ENCODE measurements at places on chromosomes 4 and X.

GRCh38 chr4:8171984-8172924, 13.6 kb upstream of the ABLIM2 start:
- no peak for DNase-seq

DNA sequence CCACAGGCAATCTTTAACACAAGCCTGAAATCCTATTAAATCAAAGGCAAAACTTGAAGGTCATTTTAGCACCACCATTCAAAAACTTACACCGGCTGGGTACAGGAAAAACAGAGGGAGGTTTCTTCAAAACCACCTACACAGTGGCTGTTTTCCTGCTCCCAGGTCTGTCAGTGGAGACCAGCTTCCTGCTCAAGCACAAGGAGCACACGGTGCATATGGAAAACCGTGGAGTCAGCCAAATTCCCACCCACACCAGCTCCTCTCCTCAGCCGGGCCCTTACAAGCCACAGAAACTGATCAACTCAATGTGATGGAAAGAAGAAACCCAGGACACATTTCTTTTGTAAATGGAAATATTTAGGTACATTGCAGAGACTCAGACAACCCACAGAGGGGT, 14.3 kb upstream of the FAM241A start:
- peak; percentile 42 for DNase-seq

GRCh38 chr4:148373093-148373492, 69.1 kb downstream of the NR3C2 start:
- no peak for DNase-seq

- no peak for DNase-seq
Observed at GRCh38 chr4:151725087-151725486, 35.7 kb downstream of the GATB start.

DNA sequence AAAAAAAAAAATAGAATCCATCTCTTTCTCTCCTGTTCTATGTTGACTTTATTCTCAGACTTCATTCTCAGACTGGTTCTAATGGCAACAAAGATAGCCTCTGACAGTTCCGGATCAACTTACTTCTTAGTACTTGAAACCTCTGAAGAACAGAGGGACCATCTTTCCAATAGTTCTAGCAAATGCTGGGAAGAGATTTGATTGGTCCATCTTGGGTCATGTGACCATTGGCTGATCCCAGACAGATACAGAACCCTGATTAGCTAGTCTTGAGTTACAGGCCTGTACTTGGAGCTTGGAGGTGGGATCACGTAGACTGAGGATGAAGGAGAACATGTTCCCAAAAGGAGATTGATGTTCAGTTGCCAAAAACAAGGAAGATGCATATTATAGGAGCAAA, 66.9 kb upstream of the STIM2 start:
- DNase-seq = no peak

- DNase-seq = no peak
Observed at GRCh38 chr4:133270021-133270570, 121.0 kb downstream of the PCDH10 start.

DNA sequence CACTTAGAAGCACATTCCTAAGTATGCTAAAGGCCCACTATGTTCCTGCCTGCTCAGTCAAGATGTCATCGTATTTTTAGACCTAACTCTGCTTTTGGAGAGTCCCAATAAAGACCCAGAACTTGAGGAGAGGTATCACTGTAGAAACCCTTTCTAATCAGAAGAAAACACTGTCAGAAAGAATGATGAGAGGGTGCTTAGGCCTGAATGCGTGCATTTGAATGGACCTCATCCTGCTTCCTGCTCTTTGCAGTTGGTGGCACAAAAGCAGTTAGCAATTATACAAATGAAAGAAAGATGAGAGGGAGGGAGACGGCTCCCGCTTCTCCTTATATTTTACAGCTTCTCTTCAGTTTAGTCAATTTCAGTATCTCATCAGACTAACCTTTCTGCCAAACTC, 987.2 kb downstream of the CCSER1 start:
- DNase-seq = no peak

DNA sequence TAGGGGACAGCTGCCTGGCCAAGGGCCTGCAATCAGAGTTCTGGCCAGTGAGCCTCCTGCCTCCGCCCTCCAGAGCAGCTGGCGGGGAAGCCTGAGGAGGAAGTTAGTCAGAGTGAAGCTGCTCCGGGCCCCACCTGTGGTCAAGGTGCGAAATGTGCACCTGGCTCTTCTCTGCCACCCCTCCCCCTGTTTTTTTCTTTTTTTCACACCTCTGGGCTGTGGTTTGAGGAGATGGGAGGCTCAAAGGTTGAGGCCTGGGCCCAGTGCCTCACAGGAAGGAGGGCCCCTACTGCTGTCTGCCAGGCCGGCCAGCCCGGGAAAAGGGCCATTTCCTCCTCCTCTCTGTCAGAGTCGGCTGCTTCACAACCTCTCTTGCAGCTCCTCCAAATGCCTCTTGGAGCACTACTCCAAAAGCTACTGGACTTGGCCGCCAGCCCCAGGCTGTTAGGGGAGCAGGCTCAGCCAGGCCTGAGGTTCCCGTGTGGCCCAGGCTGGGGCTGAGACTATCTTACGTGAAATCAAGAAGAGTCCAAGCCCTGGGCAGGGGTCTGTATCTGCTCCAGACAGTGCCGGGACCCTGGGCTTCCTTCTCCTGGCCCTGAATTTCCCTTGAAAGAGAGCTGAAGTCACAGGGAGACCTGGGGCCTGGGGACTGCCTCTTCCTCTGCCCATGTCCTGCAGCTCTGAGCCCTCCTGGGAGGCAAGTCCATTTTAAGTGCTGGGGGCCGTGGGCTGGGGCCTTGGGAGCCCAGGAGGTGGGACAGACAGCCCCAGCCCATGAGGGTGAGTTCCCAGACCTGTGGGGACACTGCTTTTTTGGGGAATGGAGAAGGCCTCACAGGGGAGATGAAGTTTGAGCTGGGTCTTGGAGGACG, 4.5 kb upstream of the CXCR3 start:
- peak; percentile 67 for DNase-seq

DNA sequence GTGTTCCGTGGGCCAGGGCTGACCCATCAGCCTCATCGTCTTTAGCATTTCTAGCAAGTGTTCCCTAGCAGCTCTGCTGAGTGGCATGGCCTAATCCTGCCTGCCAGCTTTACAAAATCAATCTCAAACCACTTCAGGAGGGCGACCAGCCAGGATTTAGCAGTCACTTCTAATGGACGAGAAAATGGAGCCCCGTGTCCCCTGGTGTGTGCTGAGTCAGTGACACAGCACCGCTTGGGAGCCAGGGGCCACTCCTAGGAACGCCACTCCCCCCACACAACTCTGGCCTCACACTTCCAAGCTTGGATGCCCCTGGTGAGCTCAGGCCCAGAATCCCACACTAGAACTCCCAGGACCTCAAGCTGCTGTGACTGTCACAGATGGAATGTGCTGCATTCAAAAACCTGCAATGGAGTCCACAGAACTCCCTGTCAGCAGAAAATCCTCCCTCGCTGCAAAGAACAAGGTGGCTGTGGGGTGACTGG, 311.2 kb upstream of the GATB start:
- DNase-seq = no peak

- peak; percentile 95 for DNase-seq
Observed at GRCh38 chr4:473570-474457, 25.1 kb downstream of the ZNF721 start.
